ENCODE measurements at places on chromosomes 11 and 22.
A peak's percentile ranks its signal among the peaks of the same experiment; 100 is the strongest.

GRCh38 chr11:77791301-77791700 is 29.2 kb downstream of the RSF1 start:
- no peak for DNase-seq

DNA sequence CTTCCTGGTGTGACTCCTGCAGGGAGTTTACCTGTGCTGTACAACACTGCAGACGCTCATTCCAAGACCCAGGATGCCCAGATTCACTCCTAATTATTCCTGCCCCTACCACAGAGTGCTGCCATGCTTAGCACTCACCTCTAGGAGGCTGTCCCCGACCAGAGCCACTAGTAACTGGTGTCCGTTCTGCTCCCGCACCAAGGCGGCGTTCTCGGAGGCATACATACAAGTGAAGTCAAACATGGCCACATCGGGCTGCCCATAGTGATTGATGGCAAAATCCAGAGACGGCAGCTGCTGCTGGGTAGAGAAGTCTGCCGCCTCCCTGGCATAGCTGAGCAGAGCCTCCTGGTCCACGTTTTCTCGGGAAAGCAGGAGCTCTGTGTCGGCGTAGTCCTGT is 122.3 kb upstream of the BID start:
- peak; percentile 24 for DNase-seq

- DNase-seq, result no peak
These were observed 225.4 kb downstream of the CASP12 start for GRCh38 chr11:104672897-104673296.

GRCh38 chr11:122042981-122043380 is 73.0 kb downstream of the BLID start:
- peak; percentile 84 for DNase-seq

GRCh38 chr11:120546312-120547205 is 35.0 kb downstream of the GRIK4 start:
- DNase-seq, result peak; percentile 94

GRCh38 chr22:39012533-39013511 is 1.2 kb upstream of the APOBEC3C start:
- no peak for DNase-seq

- peak; percentile 73 for DNase-seq
These were observed 56.9 kb downstream of the PACS1 start for GRCh38 chr11:66126808-66127555.

GRCh38 chr11:34305193-34305592 is 52.6 kb downstream of the ABTB2 start:
- DNase-seq, result no peak

- no peak for DNase-seq
These were observed 25.3 kb downstream of the PRCP start for GRCh38 chr11:82874646-82875523.
